ENCODE measurements at places on chromosomes 7 and 10.

DNA sequence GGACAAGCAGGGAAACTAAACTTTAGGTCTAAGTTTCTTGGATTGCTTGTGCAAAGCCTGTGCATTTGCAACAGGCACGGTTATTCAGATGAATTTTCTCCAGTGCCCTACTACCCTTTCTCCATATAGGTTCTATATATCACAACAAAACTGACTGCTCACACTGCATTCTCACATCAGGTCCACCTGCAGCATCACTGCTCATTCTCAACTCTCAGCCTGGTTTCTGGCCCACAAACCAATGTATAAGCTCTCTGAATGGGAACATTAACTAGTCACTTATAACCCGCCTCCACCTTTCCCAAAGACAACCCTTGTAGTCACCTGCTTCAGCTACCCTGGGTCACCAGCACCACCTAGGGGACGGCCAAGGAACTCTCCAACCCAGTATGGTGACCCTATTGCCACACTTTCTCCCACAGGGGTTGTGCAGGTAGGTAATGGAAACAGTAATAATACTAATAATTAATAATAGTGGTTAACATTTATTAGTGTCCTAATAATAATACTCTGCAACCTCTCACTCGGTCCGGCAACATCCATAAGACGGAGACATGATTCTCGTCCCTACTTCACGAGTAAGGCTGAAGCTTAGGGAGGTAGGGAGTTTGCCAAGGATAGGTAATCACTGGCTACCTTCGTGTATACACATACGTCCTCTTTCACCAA, 97.3 kb downstream of the CLEC2L start:
- peak; percentile 55 for DNase-seq

DNA sequence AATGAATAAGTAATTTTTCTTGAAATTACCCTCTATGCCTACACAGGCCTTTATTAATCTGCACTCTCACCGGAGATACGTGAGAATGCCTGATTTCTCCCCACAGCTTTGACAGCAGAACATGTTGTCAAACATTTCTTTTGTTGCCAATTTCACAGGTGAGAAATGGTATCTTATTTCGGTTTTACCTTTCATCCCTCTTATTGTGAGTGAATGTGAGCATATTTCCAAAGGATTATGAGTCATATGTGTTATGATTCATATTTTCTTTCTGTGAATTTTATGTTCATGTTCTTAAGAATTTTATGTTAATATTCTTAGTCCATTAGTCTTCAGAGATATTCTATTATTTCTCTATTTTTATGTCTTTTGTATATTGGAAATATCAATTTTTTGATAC, 965.1 kb downstream of the CCSER2 start:
- no peak for DNase-seq

- no peak for DNase-seq
Measured at GRCh38 chr7:142194201-142194600, 63.7 kb downstream of the PRSS58 start.

- DNase-seq: no peak
Measured at GRCh38 chr7:44329888-44330287, 4.5 kb upstream of the CAMK2B start.

- DNase-seq: no peak
Measured at GRCh38 chr7:149329766-149330334, 67.9 kb downstream of the ZNF783 start.

DNA sequence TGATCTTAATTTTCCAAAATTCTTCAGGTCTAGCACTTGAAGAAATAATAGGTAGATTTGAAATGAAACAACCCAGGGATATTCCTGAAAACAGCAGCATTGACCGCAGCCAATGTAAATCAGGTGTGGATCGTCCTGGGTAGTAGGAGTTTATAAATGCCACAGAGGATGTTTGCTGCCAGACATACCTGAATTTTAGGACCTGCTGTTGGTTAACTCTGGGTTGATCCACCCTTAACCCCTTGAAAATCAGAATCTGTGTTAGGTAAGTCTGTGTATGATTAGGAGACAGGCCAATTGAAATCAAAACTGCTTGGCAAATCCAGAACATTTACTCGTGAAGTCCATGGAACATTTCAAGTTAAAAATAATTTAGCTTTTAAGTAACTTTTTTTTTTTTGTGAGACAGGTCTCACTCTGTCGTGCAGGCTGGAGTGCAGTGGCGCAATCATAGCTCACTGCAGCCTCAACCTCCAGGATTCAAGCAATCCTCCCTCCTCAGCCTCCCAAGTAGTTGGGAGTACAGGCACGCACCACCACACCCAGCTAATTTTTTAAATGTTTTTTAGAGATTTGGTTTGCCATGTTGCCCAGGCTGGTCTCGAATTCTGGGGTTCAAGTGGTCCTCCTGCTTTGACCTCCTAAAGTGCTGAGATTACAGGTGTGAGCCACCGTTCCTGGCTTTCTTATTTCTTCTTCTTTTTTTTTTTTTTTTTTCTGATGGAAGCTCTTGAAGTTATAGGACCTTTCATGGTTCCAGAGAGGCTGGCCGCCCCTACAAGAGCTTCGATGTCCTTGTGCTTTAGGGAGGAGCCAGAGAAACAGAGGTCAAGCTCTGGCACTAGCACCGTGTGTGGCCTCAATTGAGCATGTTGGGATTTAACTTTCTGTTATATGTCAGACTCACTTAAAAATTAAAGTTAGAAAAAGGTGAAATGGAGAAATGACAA, 2.0 kb downstream of the POR start:
- no peak for DNase-seq

DNA sequence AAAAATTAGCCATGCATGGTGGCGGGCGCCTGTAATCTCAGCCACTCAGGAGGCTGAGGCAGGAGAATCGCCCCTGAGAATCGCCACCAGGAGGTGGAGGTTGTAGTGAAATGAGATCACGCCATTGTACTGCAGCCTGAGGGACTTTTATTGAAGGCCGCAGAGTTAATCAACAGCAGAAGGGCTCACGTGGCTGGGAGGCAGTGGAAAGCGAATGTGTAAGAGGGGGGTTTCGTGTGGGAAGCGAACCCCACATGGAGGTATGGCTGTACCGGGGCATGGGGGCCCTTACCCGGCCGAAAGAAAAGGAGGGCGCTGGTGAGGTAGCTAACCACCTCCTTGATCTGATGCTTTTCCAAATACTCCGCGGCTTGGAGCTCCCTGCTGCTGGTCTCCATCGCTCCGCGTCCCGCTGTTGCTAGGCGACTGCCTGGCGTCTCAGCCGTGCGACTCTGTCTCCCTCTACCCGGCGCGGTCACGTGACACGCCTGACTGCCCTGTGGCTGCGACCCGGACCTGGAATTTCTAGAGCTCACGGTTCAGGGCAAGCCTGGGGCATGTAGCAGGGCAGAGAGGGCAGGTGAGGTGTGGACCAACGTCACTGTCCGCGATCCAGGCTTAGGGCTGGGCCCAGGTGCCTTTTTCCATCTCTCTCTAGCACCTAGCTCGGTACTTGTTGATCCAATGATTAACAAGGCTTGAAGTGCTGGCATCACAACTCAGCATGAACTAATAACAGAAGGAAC, at the start of gene EFCAB10:
EFCAB10 (minus strand) TSS at position 428 of the 746 bp plus-strand sequence; CDS start at position 398, 30 bp downstream.
- DNase-seq: peak; percentile 68

DNA sequence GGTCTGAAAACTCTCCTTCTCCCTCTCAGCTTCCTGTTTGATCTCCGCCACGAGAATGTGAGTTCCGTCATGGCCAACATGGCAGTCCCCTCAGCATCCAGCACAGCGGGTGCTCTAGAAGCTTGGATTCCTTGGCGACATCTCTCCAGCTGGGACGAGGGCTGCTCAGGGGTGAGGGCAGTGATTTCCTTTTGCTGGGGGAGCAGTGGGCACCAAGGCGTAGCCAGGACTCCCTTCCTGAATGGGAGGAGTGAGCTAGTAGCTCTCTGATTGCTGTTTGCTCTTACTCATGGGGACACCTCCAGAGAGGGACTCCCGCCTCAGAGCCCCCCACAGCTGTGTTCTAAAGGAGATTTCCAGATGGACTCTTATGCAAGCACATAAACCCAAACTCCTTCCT, 28.8 kb upstream of the CTBP2 start:
- DNase-seq: no peak

DNA sequence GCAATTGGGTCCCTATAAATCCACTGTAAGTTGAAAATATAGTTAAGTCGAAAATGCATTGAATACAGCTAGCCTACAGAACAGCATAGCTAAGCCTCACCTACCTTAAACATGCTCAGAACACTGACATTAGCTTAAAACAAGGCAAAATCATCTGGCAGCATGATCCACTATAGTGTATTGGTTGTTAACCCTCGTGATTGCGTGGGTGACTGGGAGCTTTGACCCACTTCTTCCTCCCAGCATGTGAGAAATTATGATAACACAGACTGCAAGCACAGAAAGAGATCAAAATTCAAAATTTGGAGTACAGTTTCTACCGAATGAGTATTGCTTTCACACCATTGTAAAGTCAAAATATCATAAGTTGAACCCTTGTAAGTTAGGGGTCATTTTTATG, 22.3 kb downstream of the CNTNAP2 start:
- no peak for DNase-seq

DNA sequence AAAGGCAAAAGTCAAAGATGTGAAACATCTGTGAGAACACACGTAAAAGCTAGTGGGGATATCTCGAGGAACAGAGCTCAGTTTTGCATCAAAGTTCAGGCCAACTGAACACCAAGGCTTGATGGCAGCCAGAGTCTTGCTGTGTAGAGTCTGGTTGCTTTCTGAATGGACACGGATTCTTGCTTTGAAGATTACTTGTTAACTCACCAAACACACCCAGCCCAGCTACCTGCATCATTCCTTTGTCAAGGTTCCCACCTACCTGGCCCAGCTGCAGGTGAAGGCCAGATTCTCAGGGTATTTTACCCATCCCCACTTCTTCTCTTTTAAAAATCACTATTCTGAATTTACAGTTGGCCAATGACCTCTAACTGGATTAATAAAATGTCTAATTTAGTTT, 174.4 kb upstream of the PHYHIPL start:
- no peak for DNase-seq

Measured in dermis blood vessel endothelial cell (primary cell).